Psoas muscle (tissue), 8 donors: ENCODE measurements at places on chromosomes 4 and X. TPM values are rescaled to one million over a fixed set of nuclear protein-coding genes. Genes with fewer than 3 reads are reported as not detected.
A peak's percentile ranks its signal among the peaks of the same experiment; 100 is the strongest.

GRCh38 chr4:71713611-71714203 is 70.2 kb downstream of the GC start:
- DNase-seq = no peak
- H3K4me1 ChIP-seq = no peaks in the 10 kb centered on the region
- no peak overlapping the region for H3K27ac ChIP-seq
- H3K36me3 ChIP-seq = no peaks in the 10 kb centered on the region

Gene GC
- total RNA-seq = not detected

Gene SNCA
- total RNA-seq = 2.1 TPM

- H3K36me3 ChIP-seq = no peaks in the 10 kb centered on the region
- no peaks in the 10 kb centered on the region for H3K27me3 ChIP-seq
- H3K27ac ChIP-seq = no peak overlapping the region
Measured at GRCh38 chr4:168028568-168028967, 63.8 kb upstream of the ANXA10 start.

DNA sequence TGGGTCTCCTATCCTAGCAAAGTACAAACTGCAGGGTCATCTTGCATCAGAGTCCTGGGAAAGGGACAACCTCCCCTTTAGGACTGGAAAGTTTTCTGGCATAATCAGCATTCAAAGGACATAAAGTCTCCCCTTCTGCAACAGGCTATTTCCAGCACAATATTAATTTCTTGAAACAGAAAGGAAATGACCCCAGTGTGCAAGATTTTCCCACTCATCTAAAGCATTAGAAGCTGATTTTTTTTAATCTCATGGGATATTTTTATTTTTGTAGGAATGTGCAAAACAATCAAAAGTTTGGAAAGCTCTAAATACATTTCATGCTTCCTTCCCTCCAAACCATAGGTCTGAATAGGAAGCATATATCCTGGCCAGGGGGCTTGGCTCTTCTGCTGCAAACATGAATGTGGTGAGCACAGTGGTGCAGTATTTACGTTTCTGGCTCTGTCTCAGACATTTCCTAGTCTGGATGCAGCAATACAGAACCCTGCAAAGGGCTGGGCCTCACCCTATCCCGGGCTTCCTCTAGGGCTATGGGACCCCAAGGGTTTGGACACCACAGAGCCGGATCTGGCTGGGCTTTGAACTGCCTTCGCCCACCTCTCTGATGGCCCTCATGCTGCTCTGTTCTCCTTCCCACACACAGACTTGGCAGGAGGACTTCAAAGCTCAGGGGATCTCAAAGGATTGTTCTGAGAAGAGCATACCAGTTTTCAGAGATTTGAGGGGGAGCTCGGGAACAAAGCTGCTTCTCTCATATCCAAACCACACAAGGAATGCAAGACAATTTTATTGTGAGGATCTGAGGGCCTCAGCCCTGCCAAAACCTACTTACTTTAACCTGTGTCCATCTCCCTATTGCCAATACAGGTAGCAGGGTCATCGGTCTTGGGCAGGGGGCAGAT is 64.9 kb downstream of the POLR2B start:
- no peaks in the 10 kb centered on the region for H3K4me1 ChIP-seq
- no peaks in the 10 kb centered on the region for H3K27me3 ChIP-seq
- H3K4me3 ChIP-seq = peak overlapping the region; percentile 22
- no peaks in the 10 kb centered on the region for H3K36me3 ChIP-seq
- no peak for DNase-seq

DNA sequence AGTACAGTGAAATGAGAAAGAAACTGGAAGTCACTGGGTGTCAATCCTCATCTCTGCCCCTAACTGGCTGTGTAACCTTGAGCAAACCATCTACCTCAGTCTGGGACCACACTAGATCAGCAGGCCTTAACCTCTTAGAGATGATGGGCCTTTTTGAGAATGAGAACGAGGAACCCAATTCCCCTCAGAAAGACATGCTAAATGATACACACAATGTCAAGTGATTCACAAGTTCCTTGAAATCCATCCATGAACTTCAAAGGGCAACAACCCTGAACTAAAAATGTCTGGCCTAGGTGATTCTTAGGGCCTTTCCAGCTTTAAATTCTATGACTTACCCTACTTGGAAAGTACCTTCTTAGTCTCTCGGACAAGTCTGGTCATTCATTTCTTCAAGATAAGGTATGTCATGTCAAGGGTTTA is 47.4 kb downstream of the ACSL4 start:
- H3K36me3 ChIP-seq = no peaks in the 10 kb centered on the region
- H3K4me3 ChIP-seq = no peak overlapping the region
- no peaks in the 10 kb centered on the region for H3K4me1 ChIP-seq
- DNase-seq = no peak

DNA sequence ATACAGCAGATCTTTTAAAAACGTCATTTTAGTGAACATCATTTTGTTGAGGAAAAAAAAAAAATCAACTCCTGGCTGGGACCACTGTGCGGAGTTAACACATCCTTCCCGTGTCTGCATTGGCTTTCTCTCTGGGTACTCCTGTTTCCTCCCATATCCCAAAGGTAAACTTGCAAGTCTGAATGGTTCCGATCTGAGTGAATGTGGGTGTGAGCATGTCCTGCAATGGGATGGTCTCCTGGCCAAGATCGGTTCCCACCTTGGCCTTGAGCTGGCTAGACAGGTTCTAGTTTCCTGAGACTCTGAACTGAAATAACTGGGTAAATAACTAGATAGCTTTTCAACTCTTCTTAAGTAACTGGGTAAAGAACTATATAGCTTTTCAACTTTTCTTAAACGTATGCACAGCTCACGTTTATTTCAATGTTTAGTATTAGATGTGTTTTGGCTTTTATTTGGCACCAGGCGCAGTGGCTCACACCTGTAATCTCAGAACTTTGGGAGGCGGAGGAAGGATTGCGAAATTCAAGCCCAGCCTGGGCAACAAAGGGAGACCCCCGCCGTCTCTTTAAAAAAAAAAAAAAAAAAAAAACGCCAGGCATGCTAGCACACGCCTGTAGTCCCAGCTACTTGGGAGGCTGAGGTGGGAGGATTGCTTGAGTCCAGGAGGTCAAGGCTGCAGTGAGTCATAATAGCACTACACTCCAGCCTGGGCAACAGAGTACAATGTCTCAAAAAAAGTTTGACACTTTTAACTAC is 14.0 kb downstream of the RBMX start:
- no peaks in the 10 kb centered on the region for H3K4me1 ChIP-seq
- no peak for DNase-seq
- peak overlapping the region; percentile 41 for H3K27ac ChIP-seq
- no peak overlapping the region for H3K4me3 ChIP-seq

Gene SPANXD
- not detected for total RNA-seq

DNA sequence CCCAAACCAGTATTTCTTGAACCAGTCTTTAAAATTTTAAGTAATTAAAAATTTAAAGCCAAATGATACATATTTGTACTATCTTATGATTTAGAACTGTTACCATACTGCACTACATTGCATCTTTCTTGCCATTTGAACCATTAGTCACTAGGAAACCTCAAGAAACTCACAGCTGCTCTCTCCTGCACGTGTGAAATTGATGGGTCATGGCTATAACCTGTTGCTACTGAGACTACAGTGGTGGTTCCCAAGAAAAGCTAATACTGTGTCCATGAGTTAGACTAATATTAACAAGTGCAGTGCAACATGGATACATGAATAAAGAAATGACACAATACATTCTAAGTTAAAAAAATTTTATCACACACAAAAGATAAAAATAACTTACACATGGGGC is 88.4 kb downstream of the PDE5A start:
- H3K27ac ChIP-seq = no peak overlapping the region
- H3K4me1 ChIP-seq = no peaks in the 10 kb centered on the region
- no peaks in the 10 kb centered on the region for H3K27me3 ChIP-seq
- H3K4me3 ChIP-seq = no peak overlapping the region

- peaks cover 26% of the 10 kb centered on the region for H3K27me3 ChIP-seq
- H3K36me3 ChIP-seq = no peaks in the 10 kb centered on the region
- H3K4me1 ChIP-seq = no peaks in the 10 kb centered on the region
- H3K27ac ChIP-seq = no peak overlapping the region
Measured at GRCh38 chrX:106862972-106863688, 40.0 kb downstream of the RIPPLY1 start.

GRCh38 chrX:22634083-22634482 is 361.4 kb downstream of the CBLL2 start:
- no peaks in the 10 kb centered on the region for H3K27me3 ChIP-seq
- DNase-seq = no peak
- H3K36me3 ChIP-seq = no peaks in the 10 kb centered on the region
- H3K4me3 ChIP-seq = no peak overlapping the region

GRCh38 chr4:71029504-71029903 is 36.1 kb downstream of the DCK start:
- no peak overlapping the region for H3K27ac ChIP-seq
- DNase-seq = no peak
- H3K4me3 ChIP-seq = no peak overlapping the region
- no peaks in the 10 kb centered on the region for H3K27me3 ChIP-seq

- H3K4me1 ChIP-seq = no peaks in the 10 kb centered on the region
- no peak overlapping the region for H3K4me3 ChIP-seq
Measured at GRCh38 chrX:128106630-128107029, 54.4 kb upstream of the ACTRT1 start.

- H3K4me1 ChIP-seq = no peaks in the 10 kb centered on the region
- no peaks in the 10 kb centered on the region for H3K36me3 ChIP-seq
- H3K27ac ChIP-seq = no peak overlapping the region
Measured at GRCh38 chrX:19627533-19627932, 112.2 kb upstream of the MAP3K15 start.

DNA sequence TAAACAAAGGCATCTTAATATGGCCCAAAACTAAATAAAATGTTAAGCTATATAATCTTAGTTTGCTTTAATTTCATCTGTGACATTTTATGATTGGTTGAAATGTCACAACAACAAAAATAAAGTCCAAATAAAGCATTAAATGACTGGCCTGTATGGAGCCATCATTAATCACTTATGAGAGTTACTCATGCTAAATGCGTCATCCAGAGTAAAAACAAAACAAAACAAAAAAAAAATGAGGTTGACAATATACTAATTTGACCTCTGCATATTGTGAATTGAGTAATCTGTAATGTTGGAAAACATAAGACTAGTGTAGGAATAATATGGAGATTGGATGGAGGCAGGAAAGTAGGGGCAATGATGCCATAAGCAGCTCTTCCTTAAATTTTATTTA is 139.7 kb downstream of the MAPK10 start:
- no peaks in the 10 kb centered on the region for H3K4me1 ChIP-seq
- DNase-seq = no peak
- H3K36me3 ChIP-seq = no peaks in the 10 kb centered on the region
- H3K4me3 ChIP-seq = no peak overlapping the region
- H3K27ac ChIP-seq = no peak overlapping the region
- H3K27me3 ChIP-seq = no peaks in the 10 kb centered on the region

Gene FGD1
- 1.0 TPM for total RNA-seq

- DNase-seq = no peak
- no peaks in the 10 kb centered on the region for H3K36me3 ChIP-seq
- no peaks in the 10 kb centered on the region for H3K27me3 ChIP-seq
- no peak overlapping the region for H3K27ac ChIP-seq
Measured at GRCh38 chrX:22950269-22951266, 49.2 kb upstream of the DDX53 start.

- H3K36me3 ChIP-seq = no peaks in the 10 kb centered on the region
- peak; percentile 33 for DNase-seq
- H3K27me3 ChIP-seq = no peaks in the 10 kb centered on the region
- peak overlapping the region; percentile 65 for H3K4me3 ChIP-seq
Measured at GRCh38 chr4:142404191-142404611, 441.9 kb downstream of the INPP4B start.

DNA sequence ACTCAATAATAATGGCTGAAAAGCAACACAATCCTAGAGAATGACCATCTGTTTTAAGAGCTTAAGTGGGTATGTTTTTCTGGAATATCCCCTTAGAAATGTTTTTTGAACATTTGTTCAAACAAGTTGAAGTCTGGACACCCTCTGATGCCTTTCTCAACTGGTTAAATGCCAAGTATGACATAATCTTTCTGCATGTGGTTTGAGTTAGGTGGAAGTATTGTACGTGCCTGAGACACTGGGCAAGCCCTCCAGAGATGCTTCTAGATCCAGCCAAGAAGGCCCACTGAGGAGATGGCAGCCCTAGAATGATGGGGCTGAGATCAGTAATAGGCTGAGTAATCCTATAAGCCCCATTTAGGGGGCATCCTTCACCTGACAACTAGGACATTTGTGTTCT is 493.1 kb downstream of the MAGEE1 start:
- no peaks in the 10 kb centered on the region for H3K4me1 ChIP-seq
- no peak overlapping the region for H3K27ac ChIP-seq
- H3K4me3 ChIP-seq = no peak overlapping the region
- no peaks in the 10 kb centered on the region for H3K36me3 ChIP-seq
- H3K27me3 ChIP-seq = no peaks in the 10 kb centered on the region

GRCh38 chrX:19758539-19758938 is 128.9 kb downstream of the SH3KBP1 start:
- DNase-seq = no peak
- H3K36me3 ChIP-seq = no peaks in the 10 kb centered on the region
- H3K27ac ChIP-seq = no peak overlapping the region
- no peaks in the 10 kb centered on the region for H3K27me3 ChIP-seq
- H3K4me1 ChIP-seq = no peaks in the 10 kb centered on the region

GRCh38 chrX:13448941-13449340 is 120.5 kb upstream of the EGFL6 start:
- no peaks in the 10 kb centered on the region for H3K27me3 ChIP-seq
- no peaks in the 10 kb centered on the region for H3K36me3 ChIP-seq

- no peaks in the 10 kb centered on the region for H3K27me3 ChIP-seq
- peaks cover 7% of the 10 kb centered on the region for H3K4me1 ChIP-seq
- no peak overlapping the region for H3K4me3 ChIP-seq
Measured at GRCh38 chr4:105548483-105548882, 3.9 kb upstream of the ARHGEF38 start.

- H3K4me3 ChIP-seq = no peak overlapping the region
- no peak for DNase-seq
- no peaks in the 10 kb centered on the region for H3K4me1 ChIP-seq
- H3K27ac ChIP-seq = no peak overlapping the region
Measured at GRCh38 chrX:69968950-69969349, 80.8 kb downstream of the AWAT2 start.

- H3K27me3 ChIP-seq = peaks cover 15% of the 10 kb centered on the region
- H3K27ac ChIP-seq = peak overlapping the region; percentile 27
- no peaks in the 10 kb centered on the region for H3K36me3 ChIP-seq
- peak; percentile 44 for DNase-seq
Measured at GRCh38 chrX:39814391-39814790, 283.4 kb downstream of the BCOR start.

GRCh38 chr4:119151161-119151560 is 15.5 kb downstream of the MYOZ2 start:
- no peak for DNase-seq
- no peaks in the 10 kb centered on the region for H3K27me3 ChIP-seq
- H3K27ac ChIP-seq = peak overlapping the region; percentile 7
- peaks cover 13% of the 10 kb centered on the region for H3K36me3 ChIP-seq
- H3K4me3 ChIP-seq = no peak overlapping the region

GRCh38 chr4:153901220-153901619 is 112.3 kb upstream of the SFRP2 start:
- no peak overlapping the region for H3K4me3 ChIP-seq
- H3K36me3 ChIP-seq = no peaks in the 10 kb centered on the region
- H3K27me3 ChIP-seq = no peaks in the 10 kb centered on the region
- H3K27ac ChIP-seq = no peak overlapping the region
- DNase-seq = no peak
